Adrenal gland (tissue), 19 donors: ENCODE measurements at places on chromosomes 2 and 18. TPM values are rescaled to one million over a fixed set of nuclear protein-coding genes. Genes with fewer than 3 reads are reported as not detected.

Gene NHEJ1
- 13.0 TPM for total RNA-seq

Gene RMDN2
- 55.6 TPM for total RNA-seq

Gene SALL3
- total RNA-seq: not detected

Gene ALLC
- total RNA-seq: not detected

Gene EHBP1
- total RNA-seq: 41.4 TPM

Gene SERPINB12
- not detected for total RNA-seq

Gene ZNF521
- 29.9 TPM for total RNA-seq

Gene ALK
- 1.0 TPM for total RNA-seq

Gene GPR45
- not detected for total RNA-seq

Gene SCG2
- 132 TPM for total RNA-seq

Gene GLB1L
- total RNA-seq: 18.1 TPM

Gene MERTK
- total RNA-seq: 74.1 TPM

Gene FN1
- total RNA-seq: 75.8 TPM

Gene ATIC
- total RNA-seq: 83.2 TPM

Gene ERICH2
- total RNA-seq: not detected

Gene DNPEP
- 41.9 TPM for total RNA-seq

Gene HOXD10
- not detected for total RNA-seq

Gene NEURL3
- total RNA-seq: not detected

Gene MYO5B
- 3.1 TPM for total RNA-seq

Gene IL36A
- total RNA-seq: not detected

Gene BMP10
- not detected for total RNA-seq

Gene CDKL4
- 1.9 TPM for total RNA-seq

Gene WNT10A
- 0.43 TPM for total RNA-seq

Gene CFAP65
- not detected for total RNA-seq
